ENCODE measurements at places on chromosomes 2 and 18. TPM values are rescaled to one million over a fixed set of nuclear protein-coding genes. Genes with fewer than 3 reads are reported as not detected.
A peak's percentile ranks its signal among the peaks of the same experiment; 100 is the strongest.

Gene LYG2
- not detected for total RNA-seq

Gene ATOH8
- total RNA-seq, result 13.7 TPM

Gene XDH
- 2.5 TPM for total RNA-seq

Gene GALR1
- total RNA-seq, result 0.07 TPM

Gene CD207
- not detected for total RNA-seq

Gene TFCP2L1
- 3.0 TPM for total RNA-seq

Gene CDC42EP3
- total RNA-seq, result 65.4 TPM

Gene ZC3H8
- 20.7 TPM for total RNA-seq

Gene SERPINB10
- total RNA-seq, result not detected

Gene KCNF1
- total RNA-seq, result 3.7 TPM

DNA sequence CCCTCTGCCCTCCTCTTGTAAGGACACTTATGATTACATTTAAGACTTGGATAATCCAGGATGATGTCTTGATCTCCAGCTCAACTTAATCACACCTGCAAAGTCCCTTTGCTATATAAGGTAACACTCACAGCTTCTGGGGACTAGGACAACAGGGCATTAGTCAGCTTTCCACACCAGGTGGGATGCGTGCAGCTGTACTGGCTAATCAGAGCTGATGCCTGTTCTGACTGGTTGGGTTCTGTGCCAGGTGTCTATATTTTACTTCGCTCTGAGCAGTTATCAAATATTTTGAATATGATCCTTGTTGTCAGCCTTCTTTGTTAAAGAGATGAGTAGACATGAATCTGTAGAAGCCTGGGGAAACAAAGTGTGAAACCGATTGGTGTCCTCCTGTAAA, 115.5 kb upstream of the ATP8B1 start:
- no peak overlapping the region for H3K27ac ChIP-seq
- no peaks in the 10 kb centered on the region for H3K36me3 ChIP-seq
- H3K27me3 ChIP-seq, result peaks cover 2% of the 10 kb centered on the region
- no peak overlapping the region for H3K4me3 ChIP-seq
- peaks cover 15% of the 10 kb centered on the region for H3K4me1 ChIP-seq

DNA sequence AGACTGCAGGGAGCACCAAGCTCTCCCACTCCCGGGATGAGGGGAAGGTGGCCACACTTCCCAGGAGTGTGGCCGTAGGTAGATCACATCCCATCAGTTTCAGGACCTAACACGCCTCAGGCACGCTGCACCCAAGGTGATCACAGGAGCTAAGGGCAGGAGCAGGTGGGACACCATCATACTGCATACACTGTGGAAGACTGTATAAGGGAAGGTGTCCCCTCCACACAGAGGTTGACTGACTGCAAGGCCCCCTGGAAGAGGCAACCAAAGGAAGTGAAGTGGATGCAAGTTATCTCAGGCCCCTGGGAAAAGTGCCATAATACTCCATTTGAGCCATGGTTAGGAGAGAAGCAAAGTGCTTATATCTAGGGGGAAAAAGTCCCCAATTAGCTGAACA, 351.9 kb upstream of the SMIM21 start:
- peaks cover 18% of the 10 kb centered on the region for H3K4me1 ChIP-seq
- H3K27ac ChIP-seq, result no peak overlapping the region
- peaks cover 40% of the 10 kb centered on the region for H3K27me3 ChIP-seq
- DNase-seq, result no peak
- no peak overlapping the region for H3K4me3 ChIP-seq

DNA sequence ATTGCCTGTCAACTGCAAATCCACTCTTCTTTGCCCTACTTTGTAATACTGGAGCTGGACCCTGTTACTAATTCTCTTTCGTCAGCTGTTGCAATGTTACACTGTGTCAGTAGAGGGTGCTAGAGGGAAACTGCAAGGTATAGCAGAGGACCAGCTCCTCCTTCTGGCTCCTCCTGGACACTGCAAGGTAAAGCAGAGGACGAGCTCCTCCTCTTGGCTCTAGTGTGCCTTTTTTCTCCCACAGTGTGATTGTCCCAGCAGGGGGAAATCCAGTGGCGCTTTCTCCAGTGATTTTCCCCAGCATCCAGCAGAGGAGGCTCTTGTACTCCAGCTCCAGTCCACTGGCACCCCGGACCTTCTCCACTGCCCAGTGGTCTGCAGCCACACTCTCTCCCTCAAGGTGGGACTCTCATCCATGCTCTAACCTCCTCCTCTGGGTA, 95.6 kb downstream of the CAPN13 start:
- H3K4me1 ChIP-seq, result peaks cover 6% of the 10 kb centered on the region
- no peaks in the 10 kb centered on the region for H3K36me3 ChIP-seq
- no peak overlapping the region for H3K27ac ChIP-seq
- H3K4me3 ChIP-seq, result no peak overlapping the region
- H3K27me3 ChIP-seq, result peaks cover 5% of the 10 kb centered on the region

DNA sequence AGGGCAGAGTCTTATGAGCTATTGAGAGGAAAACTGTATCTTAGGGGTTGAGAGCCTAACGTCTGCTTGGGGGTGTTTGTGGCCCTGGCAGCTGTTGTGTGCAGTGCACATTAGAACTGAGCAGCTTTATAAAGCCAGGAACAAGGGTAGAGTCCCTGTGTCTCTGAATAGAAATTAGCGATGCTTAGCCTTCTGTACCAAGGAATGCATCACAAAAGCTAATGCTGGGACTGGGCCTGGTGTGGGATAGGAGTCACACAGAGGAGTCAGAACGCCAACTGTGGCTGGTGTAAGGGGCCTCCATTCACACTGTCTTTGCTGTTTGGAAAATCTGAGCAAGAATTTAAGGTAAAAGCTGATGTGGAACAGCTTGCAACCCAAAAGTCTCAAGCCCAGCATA, 283.2 kb downstream of the SOX11 start:
- no peak for DNase-seq
- H3K4me1 ChIP-seq, result peaks cover 32% of the 10 kb centered on the region
- peaks cover 3% of the 10 kb centered on the region for H3K27me3 ChIP-seq

GRCh38 chr2:241949736-241950412, 80.3 kb downstream of the RTP5 start:
- H3K36me3 ChIP-seq, result no peaks in the 10 kb centered on the region
- no peak for DNase-seq
- no peak overlapping the region for H3K27ac ChIP-seq
- H3K4me1 ChIP-seq, result peaks cover 18% of the 10 kb centered on the region
- H3K4me3 ChIP-seq, result no peak overlapping the region

DNA sequence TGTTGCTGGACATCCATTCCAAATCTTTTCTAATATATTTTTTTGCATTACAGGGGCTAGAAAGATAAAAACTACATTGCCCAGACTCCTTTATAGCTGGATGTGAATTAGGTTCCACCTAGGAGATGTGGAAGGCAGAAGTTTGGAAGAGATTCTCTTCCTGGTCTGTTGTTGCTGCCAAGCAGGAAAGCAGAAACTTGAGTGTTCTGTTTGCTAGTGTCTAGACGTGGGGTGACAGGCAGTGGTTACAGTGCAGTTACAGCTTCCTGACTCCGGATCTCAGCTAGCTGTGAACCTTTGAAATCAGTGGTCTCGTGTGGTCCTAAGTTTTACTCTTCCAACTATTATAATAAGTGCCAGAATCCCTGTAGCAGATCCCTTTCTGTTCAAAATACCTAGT, 46.2 kb downstream of the COL4A4 start:
- no peak for DNase-seq
- H3K4me1 ChIP-seq, result peaks cover 4% of the 10 kb centered on the region
- no peak overlapping the region for H3K27ac ChIP-seq
- H3K27me3 ChIP-seq, result peaks cover 3% of the 10 kb centered on the region

DNA sequence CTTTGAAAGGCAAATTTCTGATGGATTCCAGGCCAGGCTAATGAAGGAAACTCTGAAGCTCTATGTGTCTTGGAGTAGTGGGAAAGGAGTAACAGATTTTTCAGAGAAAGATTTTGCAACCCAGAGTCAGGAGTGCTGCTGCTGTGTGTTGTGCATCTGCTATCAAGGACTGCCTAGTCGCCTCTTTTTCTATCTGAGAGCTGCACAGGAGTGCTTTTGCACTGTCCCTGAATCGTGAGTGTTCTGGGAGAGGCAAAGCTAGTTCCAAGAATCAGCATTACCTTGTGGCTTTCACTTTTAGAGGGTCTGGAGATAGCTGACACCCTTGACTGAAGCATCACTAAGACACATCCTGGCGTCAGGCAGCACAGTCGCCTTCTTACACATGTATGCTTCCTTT, 336.4 kb downstream of the PARD3B start:
- no peaks in the 10 kb centered on the region for H3K36me3 ChIP-seq
- peak overlapping the region; percentile 33 for H3K4me3 ChIP-seq
- peaks cover 22% of the 10 kb centered on the region for H3K4me1 ChIP-seq
- DNase-seq, result no peak

- H3K4me1 ChIP-seq, result peaks cover 32% of the 10 kb centered on the region
- peak overlapping the region; percentile 96 for H3K4me3 ChIP-seq
- peak overlapping the region; percentile 99 for H3K27ac ChIP-seq
Observed at GRCh38 chr2:74441170-74441689, 507 bp downstream of the RTKN start.

DNA sequence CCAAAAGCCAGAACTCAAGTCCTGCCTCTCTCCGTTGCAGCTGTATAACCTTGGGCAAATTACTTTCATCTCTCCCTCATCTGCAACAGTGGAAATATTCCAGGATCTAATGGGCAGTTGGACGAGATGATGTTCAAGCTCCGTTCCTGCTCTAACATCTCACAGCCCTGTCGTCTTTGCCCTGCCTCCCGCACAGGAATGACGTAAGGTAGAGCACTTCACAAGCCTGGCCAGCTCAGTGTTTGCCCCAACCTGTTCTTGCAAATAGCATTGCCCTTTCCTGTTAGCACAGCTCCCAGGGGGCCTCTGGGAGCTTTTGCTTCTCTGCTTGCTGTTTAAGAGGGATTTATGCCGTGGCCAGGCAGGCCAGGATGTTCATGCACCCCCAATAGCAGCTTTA, 107.9 kb downstream of the KLHL29 start:
- H3K4me1 ChIP-seq, result peaks cover 47% of the 10 kb centered on the region
- DNase-seq, result no peak
- H3K27ac ChIP-seq, result peak overlapping the region; percentile 55
- no peak overlapping the region for H3K4me3 ChIP-seq
- no peaks in the 10 kb centered on the region for H3K36me3 ChIP-seq

DNA sequence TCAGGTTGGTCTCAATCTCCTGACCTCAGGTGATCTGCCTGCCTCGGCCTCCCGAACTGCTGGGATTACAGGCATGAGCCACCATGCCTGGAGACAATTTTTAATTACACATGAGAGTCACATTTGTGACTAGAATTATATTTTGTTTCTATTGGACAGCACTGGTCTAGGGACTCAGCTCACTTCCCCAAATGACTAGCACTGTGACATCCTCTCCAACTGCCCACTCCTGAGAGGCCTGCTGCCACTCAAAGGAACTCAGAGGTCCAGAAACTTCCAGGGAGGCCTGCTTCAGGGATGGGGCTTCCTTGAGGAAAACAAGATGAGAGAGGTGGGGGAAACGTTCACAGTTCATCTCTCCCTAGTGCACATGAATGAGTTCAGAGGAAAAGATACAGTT, 29.5 kb downstream of the TMEM163 start:
- DNase-seq, result no peak
- no peak overlapping the region for H3K4me3 ChIP-seq
- H3K27me3 ChIP-seq, result peaks cover 5% of the 10 kb centered on the region
- no peaks in the 10 kb centered on the region for H3K4me1 ChIP-seq
- H3K36me3 ChIP-seq, result no peaks in the 10 kb centered on the region

DNA sequence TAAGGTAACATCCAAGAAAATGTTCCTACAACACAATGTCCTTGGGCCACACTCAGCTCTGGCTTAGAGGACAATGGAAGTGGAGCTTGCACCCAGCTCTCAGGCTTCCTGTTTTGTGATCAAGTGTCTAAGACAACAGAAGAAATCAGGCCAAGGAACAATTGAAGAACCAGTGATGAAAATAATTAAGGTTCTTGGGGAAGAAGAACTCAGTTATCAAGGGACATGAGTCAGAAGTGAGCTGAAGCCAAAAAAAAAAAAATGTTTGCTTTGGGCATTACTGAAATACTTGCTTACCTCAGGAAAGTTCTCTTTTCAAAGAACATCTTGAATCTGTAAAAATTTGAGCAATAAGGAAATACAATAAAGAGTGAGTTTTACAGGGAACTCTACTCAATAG, 299.0 kb downstream of the FBXO15 start:
- peaks cover 4% of the 10 kb centered on the region for H3K27me3 ChIP-seq
- DNase-seq, result no peak
- no peak overlapping the region for H3K27ac ChIP-seq
- no peak overlapping the region for H3K4me3 ChIP-seq
- peaks cover 13% of the 10 kb centered on the region for H3K4me1 ChIP-seq

- peaks cover 18% of the 10 kb centered on the region for H3K4me1 ChIP-seq
- no peak overlapping the region for H3K27ac ChIP-seq
- no peaks in the 10 kb centered on the region for H3K36me3 ChIP-seq
Observed at GRCh38 chr2:2787301-2787907, 456.3 kb upstream of the MYT1L start.

- no peaks in the 10 kb centered on the region for H3K4me1 ChIP-seq
- no peak overlapping the region for H3K4me3 ChIP-seq
- H3K27me3 ChIP-seq, result no peaks in the 10 kb centered on the region
- H3K27ac ChIP-seq, result no peak overlapping the region
- no peak for DNase-seq
Observed at GRCh38 chr18:10685484-10685883, 159.7 kb downstream of the NAPG start.

- H3K36me3 ChIP-seq, result no peaks in the 10 kb centered on the region
- H3K4me1 ChIP-seq, result no peaks in the 10 kb centered on the region
- no peak overlapping the region for H3K27ac ChIP-seq
- H3K27me3 ChIP-seq, result peaks cover 16% of the 10 kb centered on the region
- no peak overlapping the region for H3K4me3 ChIP-seq
Observed at GRCh38 chr18:13621886-13622619, 104.3 kb downstream of the FAM210A start.

- peaks cover 8% of the 10 kb centered on the region for H3K4me1 ChIP-seq
- no peak overlapping the region for H3K27ac ChIP-seq
- H3K27me3 ChIP-seq, result no peaks in the 10 kb centered on the region
Observed at GRCh38 chr2:202822411-202822810, 49.2 kb downstream of the ICA1L start.

DNA sequence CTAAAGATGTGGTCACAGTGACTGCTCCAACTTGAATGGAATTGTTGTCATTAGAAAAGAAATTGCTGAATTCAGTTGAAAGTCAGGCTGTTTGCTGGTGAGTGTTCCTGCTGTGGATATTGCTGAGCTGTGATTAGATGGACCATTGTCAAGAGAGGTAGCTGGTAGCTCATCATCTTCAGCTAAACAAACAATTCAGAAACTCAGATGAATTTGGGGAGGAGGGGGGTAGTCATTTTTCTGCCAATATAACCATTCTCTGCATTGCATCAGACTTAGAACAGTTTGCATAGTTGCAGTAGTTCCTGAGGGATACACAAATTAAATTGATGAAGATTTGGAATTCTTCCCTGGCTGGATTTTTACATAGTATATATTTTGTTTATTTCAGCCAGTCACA, 108.3 kb downstream of the MTCL1 start:
- DNase-seq, result no peak
- H3K27ac ChIP-seq, result no peak overlapping the region
- peaks cover 17% of the 10 kb centered on the region for H3K4me1 ChIP-seq

Data from type B pancreatic cell (in vitro differentiated cells).